ENCODE measurements at places on chromosomes 1 and 21.

- no peak for DNase-seq
Observed at GRCh38 chr1:94590203-94591137, 48.9 kb upstream of the F3 start.

DNA sequence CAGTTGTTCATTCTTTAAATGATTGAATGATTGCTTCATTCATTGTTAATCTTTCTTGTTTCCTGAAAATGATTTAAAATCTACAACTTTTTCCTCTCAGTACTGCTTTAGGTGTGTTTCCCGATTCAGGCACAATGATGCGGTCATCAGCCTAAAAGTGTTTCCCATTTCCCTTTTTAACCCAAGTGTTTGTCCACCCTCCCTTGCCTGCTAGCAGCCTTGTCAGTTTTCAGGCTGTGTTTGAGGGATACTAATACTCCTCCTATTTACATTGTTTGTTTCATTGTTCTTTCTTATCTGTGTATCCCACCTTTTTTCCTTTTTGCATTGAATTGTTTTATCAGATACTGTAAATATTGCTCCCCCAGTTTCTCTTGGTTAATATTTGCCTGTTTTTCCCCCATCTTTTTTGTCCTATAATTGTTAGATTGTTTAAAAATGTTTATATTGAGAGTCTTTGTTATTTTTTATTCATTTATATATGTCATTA is 131.1 kb downstream of the KIAA0319L start:
- no peak for DNase-seq

DNA sequence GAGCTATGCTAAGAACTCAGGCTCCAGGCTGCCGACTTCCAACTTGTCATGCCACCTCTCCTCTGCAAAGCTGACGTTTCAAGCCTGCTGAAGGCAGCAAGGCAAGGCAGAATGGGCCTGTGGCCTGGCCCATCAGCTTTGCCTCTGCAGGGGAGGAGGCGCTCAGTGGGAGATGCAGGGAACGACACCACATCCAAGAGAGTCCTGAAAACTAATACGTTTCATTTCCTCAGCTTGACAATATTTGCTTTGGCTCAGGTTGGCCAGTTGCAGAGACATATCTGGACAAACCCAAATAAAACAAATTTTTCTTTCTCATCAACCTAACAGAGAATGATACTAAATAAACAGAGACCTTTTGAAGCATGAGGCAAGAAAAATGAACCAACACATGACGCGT is 35.3 kb downstream of the BEND5 start:
- no peak for DNase-seq

DNA sequence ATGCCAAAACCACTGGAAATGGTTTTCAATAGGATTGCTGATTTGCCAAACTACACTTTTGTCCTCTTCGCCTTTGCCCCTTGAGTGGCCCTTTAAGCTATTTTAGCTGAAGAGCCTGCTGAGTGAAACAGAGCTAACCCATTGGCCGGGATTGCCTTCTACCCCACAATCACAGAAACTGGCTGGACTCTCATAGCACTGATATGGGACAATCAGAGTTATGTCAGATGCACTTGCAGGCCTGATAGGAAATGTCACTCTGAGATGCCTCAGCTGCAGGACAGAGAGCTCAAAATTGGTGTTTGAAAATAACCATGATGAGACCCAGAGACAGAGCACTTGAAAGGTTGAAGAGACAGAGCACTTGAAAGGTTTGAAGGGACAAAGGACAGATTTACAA is 354.4 kb downstream of the BRINP2 start:
- DNase-seq, result no peak

DNA sequence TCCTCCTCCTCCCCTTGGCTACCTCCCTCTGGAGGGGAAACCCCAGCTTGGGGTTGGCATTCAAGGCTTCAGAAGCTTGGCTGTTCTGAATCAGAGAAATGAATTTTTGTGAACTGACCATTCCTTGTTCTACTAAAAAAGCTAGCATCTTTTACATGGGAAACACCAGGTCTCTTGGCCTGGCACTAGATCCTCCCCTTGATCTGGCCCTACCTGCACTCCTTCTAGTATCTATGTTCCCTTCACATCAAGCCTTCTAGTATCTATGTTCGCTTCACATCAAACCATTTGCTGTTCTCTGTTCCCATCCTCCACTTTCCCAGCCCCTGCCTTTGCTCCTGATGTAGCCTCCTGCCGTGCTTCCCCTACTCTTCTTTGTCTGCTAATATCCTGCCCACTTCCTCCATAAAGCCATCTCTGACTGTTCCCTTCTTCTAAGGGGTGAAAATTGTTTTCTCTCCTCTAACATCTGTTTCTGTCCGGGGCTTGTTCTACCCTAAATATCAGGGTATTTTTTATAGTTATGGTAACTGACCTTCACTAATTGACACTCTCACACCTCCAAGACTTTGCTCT is 25.8 kb downstream of the FAM151A start:
- no peak for DNase-seq

DNA sequence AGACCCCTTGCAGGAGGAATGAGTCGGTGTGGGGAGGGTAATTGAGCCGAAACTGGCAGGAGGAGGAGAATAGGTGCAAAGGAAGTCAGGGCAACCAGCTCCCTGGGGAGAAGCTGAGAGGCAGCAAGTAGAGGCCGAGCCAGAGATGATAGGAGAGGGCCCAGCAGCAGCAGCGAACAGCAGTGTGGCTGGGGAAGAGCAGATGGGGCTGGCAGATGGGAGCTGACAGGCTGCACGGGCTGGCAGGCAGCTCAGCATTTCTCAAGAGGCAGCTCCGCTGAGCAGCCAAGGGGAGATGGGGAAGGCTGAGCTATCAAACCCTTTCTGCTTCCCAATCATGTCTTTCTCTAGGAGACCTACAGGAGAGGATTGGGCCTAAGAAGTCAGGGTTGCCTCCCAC is 158.2 kb downstream of the TRIM33 start:
- no peak for DNase-seq

DNA sequence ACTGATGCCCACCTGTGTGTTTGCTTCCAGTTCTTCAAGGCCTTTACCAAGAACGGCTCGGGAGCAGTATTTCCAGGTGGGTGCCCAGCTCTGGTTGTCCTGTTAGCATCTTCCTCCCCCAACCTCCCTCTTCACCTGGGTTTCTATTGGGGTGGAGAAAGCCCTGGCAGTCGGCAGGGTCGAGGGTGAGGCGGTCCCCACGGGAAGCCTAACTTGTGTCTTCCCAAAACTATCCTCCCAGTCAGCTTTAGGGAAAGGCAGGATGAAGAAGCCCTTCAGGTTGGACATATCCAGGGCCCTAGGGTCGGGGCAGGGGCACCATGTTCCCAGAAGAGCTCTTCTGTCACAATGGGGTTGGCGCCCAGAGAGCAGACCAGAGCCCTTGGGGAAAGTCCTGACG is 20.6 kb downstream of the QSOX1 start:
- DNase-seq, result no peak

DNA sequence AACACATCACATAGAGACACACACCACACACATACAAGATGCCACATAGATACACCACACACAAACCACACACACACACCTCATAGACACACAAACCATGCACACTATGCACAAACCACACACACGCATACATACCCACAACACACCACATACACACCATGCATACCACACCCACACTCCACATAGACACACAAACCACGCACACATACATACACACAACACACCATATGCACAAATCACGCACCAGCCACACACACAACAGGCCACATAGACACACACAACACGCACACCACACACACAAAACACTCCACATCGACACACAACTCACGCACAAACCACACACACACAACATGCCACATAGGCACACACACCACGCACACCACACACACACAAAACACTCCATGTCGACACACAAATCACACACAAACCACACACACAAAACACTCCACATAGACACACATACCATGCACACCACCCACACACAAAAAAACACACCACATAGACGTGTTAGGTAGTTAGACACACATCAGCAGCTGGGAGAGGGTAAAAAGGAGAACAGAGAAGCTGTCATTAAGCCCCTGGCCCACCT is 49.5 kb upstream of the SLC19A1 start:
- no peak for DNase-seq

- no peak for DNase-seq
Observed at GRCh38 chr1:214638997-214639396, 36.0 kb downstream of the CENPF start.
